CD4-positive, alpha-beta T cell treated with Interferon alpha-2 for 1 hour (primary cell): ENCODE measurements at places on chromosomes 4 and X.

DNA sequence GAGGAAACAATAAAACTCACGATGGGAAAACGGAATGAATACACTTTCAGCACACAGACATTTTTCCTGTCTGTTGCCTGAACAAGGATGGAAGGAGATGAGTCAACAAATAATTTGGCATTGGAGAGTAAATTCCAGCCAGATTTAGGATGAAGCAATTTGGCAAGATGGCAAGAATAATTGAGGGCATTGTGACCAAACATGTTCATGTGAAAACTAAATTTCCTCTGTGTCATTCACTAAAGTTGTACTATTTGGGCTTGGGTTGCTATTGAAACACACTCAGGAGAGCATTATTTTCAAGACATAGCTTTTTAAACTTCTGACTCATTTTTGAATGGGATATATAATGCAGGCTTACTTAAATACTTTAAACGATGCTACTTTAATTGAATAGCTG, 1614.4 kb downstream of the PCDH19 start:
- no peak for DNase-seq

DNA sequence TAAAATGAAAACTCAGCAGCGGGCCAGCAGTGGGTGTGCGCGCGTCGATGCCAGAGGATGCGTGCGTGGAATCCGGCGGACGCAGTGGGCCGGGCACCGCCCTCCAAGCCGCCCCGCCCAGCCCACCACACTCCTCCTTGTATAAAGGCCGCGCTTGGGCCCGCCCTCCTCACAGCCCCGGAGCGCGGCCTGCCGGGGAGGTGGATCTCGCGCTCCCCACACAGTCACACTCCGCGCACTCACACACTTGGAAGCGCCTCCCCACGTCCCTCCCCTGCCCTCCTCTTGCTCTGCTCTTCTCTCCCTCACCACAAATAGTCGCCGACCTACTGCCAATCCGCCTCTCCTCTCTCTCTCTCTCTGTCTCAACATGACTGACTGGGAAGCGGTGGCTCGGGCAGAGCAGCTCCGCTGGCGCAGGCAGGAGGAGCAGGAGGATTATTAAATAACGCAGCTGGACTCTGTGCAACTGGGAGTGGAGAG, at the start of gene CCSER1:
CCSER1 (plus strand) TSS at position 172 of the 483 bp plus-strand sequence.
- DNase-seq: peak; percentile 78

DNA sequence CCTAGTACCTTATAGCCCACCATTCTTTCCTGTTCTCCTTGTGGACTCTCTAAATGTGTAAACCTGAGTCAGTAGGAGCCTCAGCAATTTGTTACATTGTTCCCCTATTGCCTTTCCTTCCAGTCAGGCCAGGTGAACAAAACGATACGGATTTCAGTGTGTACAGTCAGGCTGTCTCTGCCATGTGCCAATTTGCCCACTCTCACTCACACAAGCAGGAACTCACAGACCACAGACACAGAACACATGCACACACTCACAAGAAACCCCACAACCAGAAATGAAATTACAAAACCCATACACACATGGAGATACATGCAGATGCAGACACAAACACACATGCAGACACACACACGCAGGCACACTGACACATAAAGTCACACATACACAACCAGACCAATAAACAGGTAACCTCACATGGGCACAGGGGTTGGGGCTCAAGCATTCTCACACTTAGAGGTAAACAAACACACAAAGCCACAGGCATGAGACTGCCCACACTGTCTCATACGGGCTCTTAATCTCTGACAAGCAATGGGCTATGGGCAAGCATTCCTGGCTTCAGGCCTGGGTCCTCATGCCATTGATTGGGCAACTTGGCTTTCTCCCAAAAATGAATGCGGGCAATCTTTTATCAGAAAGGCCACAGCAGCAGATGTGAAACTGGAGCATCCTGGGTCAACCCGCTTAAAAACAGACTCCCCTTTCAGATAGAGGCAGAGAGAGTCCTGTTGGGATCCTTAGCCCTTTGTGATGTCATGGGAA, 68.7 kb downstream of the NBDY start:
- no peak for DNase-seq

GRCh38 chrX:103518571-103518970, 718 bp downstream of the RAB40A start:
- no peak for DNase-seq

DNA sequence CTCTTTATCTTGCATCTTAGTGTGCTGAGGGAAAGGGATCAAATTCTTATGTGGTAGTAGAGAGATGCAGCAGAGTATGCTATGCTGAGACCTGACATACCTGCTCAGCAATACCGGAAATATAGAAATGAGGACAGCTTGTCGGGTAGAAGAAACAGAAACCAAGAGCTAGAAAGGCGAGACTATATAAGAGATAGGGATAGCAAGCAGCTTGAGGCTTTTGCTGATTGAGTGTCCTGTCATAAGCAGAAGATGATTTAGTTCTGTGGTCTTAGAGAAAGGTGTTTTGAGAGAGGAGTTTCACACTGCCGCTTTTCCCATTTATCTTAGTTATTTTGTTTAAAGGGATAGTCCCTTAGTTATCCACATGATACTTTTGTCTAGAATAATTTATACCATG, 31.7 kb downstream of the USP9X start:
- DNase-seq: peak; percentile 69

DNA sequence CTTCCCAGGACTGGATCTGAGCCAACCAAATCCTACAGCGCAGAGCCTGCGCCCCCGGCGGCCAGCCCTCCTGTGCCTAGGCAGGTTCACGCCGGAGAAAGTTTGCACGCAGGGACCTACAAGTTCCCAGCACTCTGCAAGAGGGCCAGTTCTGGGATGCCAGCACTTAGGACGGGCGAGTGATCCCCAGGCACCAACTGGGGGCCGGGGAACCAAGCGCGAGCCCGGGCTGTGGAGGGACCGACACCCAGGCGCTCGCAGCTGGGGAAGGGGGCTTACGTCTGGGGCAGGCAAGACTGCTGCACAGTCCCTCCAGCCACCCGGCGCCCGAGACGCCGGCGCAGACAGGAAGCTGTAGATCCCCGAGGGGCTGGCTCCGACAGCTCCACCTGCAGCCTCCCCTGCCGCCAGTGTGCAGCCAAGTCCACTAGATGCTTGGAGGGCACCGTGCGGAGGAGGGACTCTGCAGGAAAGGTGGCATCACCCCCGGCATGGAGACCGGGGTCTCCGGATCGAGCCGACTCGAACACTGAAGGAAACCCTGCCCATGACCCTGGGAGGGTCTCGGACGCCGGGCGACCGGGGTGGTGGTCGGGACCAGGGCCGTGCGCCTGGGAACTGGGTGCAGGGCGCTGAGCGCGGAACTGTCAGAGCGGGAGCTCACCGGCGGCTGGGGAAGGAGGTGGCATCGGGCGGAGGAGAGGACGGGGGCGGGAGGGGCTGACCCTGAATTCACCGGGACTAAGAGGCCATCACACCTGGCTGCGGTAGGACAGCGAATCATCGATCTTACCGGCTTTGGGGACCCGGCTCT, 566 bp downstream of the CORIN start:
- DNase-seq: peak; percentile 47

DNA sequence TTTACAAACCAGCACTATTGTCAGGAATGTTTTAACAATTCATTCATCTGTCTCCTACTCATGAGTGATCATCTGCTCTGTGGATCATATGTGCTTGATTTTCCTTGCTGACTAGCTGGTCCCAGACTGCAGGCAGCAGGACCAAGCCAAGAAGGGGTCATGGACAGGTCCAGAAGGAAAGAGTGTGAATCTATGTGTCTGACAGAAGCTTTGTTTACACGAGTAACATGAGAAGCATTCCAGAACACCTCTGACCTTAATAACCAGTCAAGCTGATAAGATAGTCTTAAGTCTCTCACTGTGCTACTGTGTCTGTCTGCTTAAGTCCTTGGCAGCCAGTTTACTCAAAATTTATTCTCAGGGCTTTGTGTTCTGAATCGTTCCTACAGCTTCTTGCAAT, 39.0 kb downstream of the GUCY1A1 start:
- DNase-seq: no peak
